GM13976 (cell line): ENCODE measurements at places on chromosomes 16 and 17.
A peak's percentile ranks its signal among the peaks of the same experiment; 100 is the strongest.

DNA sequence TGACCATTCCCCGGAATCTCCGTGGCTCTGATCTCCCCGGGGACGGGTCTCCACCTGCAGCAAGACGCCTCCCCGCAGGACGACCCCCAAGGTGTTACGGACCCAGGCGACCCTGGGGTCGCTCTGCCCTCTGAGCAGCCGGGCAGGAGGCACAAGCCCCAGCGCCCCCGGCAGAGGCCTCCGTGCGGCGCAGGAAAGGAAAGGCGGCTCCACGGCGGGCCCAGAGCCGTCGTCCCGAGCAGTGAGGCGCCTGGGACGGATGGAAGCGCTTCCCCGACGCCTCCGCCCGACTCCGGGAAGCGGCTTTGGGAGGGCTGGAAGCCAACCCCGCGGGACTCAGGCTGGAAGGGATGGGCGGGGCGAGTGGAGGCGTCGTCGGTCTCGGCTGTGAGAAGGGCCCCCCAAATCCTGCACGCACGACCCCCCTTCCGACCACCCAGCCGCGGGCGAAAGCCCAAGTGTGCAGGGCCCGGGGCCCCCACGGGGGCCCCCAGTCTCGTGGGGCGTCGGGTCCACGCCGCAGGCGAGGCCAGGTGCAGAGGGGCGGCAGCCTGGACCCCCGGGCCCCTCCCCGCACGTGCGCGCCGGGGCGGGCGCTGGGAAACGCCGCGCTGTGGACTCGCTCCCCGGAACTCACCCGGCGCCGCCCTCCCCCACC lies 32.7 kb upstream of the RPH3AL start:
- peak; percentile 51 for DNase-seq

- no peak for DNase-seq
These were observed 114.4 kb downstream of the XYLT1 start for GRCh38 chr16:17356243-17356933.

DNA sequence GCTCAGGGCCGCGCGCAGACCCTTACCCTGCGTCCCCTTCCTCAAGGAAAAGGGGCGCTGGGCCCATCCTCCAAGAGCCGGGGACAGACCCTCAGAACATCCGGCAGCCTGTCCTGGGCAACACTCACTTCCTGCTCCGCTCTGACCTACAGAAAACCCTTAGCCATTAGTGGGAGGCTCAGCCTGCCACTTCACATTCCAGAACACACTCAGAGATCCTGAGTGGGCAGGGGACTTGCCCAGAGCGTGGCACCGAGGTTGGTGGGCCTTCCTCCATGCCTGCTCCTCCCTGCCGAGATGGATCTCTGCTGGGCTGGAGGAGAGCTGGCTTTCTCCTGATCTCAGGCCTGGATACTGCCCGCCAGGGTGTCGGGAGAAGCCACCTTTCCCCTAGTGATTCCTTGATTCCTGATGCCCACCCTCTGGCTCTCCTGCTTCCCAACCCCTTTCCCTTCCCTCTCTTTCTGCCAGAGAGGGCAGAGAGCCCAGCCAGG lies 1.5 kb downstream of the SCARF1 start:
- DNase-seq, result peak; percentile 54

GRCh38 chr16:84557504-84557903 lies 53.0 kb upstream of the MEAK7 start:
- no peak for DNase-seq

DNA sequence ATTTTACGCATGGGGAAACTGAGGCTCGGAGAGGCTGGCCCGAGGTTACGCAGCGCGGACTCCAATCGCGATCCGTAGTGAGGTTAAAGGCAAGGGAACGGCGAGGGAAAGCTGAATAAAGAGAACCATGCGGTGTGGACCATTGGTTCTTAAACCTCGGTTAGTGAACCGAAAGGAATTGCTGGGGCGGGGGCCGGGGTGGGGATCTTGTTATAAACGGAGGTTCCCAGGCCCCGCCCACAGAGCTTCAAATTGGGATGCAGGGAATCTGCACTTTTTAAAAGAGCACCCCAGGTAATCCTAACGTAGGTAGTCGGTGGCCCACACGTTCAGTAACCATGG lies 524 bp downstream of the IQCK start:
- DNase-seq, result no peak

- DNase-seq, result no peak
These were observed 332.8 kb downstream of the MAF start for GRCh38 chr16:79267781-79268180.

DNA sequence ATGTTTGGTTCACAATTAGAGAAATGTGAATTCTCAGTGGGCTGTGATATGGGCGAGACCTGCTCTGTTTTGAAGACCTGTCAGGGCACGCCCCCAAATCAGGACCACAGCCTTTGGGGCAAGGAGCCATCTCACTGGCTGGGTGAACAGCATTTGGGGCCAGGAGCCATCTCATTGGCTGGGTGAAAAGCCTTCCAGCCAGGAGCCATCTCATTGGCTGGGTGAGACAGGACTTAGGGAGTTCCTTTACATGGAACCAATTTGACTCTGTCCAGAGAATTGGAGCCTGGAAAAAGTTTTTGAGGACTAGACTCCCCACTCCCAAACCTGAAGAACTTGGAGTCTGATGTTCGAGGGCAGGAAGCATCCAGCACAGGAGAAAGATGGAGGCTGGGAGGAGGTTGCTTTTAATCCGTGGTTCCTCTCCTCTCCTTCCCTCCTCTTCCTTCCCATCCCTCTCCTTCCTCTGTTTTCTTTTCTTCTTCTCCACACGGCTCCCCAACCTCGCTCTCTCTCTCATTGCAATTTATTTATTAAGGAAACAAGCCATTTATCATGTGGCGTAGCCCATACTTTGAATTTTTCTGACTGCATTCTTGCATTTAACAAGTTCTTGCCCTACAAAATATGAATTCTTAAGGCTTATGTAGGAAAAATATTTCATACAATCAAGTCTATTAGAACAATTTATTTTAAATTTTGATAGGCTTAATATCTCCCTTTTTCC lies 19.7 kb downstream of the FOXL1 start:
- no peak for DNase-seq

- DNase-seq, result no peak
These were observed 21.9 kb downstream of the MRM1 start for GRCh38 chr17:36623281-36623680.

- DNase-seq, result no peak
These were observed 1109.2 kb upstream of the CDH8 start for GRCh38 chr16:63145411-63145810.

- no peak for DNase-seq
These were observed 20.7 kb upstream of the FOXJ1 start for GRCh38 chr17:76161619-76162266.

- DNase-seq, result peak; percentile 9
These were observed 3.8 kb upstream of the EXOSC6 start for GRCh38 chr16:70255574-70255973.

DNA sequence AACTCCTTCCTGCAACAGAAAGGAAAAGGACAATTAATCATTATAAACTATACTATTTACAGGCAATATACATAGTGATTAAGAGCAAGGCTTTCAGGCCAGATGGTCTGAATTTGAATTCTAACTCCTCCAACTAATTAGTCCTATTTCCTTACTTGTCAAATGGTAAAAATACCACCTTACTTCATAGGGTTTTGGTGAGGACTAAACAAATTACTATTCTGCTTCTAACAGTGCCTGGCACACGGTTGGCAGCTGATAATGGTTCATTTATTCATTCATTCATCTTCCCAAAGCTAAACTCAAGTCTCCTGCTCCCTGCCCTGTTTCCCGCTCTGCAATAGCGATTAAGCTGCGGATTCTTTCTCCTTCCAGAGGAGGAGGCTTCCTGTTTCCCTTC lies 39.8 kb downstream of the DCUN1D3 start:
- no peak for DNase-seq

- no peak for DNase-seq
These were observed 441 bp downstream of the CMTM4 start for GRCh38 chr16:66695935-66696668.

DNA sequence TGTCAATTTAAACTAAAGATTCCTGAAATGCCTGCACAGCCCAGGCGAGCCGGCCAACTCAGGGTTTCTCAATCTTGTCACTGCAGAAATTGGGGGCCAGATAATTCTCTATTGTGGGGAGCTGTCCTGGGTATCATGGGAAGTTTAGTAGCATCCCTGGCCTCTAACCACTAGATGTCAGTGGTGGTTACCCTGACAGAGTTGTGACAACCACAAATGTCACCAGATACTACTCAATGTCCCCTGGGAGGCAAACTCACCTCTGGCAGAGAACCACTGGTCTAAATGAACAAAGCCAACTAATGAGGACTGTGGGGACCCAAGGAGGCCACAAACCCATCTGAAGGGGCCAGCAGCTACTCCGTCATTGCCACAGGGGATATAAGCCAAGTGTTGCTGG lies 90.9 kb downstream of the MYH11 start:
- peak; percentile 81 for DNase-seq

DNA sequence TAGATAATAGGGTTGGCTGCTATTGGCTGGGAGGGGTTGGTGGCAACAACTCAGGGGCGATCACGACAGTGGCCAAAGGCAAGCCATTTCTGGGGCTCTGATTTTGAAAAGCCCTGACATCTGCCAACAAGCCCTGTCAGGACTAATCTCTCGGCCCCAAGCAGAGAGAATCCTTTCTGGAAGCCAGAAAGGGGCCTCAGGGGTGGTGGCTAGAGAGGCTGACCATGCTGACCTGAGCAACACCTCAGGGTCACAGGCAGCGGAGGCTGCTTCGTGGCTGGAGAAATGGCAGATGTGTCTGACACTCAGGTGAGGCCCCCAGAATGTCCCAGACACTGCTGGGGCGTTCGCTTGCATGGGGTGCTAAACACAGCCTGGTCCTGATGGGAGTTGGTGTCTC lies 35.0 kb upstream of the ZFP90 start:
- DNase-seq, result no peak

- no peak for DNase-seq
These were observed 219.9 kb upstream of the CIBAR2 start for GRCh38 chr16:85332175-85332574.

- DNase-seq, result peak; percentile 45
These were observed 3.0 kb upstream of the QPRT start for GRCh38 chr16:29675811-29676643.

GRCh38 chr17:7290685-7291084 lies 3.8 kb downstream of the YBX2 start:
- peak; percentile 17 for DNase-seq

DNA sequence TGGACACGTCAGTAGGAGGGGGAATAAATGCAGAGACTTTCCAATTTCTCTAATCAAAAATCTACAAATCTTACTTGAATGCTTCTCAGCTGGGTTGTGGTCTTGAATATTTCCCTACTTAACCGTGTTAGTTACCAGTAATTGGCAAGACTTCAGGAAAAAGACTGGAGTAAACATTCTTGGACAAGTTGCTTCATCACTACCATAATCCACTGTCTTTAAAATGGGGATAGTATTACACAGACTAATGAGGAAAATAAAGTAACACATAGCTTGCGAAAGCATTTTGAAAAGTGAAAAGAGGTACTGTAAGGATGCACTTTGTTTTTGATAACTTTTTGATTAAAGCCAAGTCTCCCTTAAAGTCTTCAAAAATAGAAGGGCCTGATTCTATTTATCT lies 18.4 kb downstream of the MYH1 start:
- no peak for DNase-seq

DNA sequence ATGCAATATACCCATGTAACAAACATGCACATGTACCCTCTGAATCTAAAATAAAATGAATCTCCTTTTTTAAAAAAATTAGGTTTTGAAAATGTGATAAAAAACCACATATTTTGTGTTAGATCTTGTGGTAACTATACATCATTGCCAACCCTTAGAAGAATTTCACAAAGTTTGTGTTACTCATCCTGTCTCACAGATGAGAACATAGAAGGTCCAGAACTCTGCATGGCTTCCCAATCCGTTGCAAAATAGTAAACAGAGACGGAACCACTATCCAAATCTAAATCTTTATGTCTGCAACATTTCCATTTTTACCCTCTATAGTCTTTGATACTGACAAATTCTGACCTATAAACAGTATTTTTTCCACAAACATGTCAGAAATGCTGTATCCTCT lies 759.9 kb downstream of the KCNJ2 start:
- DNase-seq, result no peak

DNA sequence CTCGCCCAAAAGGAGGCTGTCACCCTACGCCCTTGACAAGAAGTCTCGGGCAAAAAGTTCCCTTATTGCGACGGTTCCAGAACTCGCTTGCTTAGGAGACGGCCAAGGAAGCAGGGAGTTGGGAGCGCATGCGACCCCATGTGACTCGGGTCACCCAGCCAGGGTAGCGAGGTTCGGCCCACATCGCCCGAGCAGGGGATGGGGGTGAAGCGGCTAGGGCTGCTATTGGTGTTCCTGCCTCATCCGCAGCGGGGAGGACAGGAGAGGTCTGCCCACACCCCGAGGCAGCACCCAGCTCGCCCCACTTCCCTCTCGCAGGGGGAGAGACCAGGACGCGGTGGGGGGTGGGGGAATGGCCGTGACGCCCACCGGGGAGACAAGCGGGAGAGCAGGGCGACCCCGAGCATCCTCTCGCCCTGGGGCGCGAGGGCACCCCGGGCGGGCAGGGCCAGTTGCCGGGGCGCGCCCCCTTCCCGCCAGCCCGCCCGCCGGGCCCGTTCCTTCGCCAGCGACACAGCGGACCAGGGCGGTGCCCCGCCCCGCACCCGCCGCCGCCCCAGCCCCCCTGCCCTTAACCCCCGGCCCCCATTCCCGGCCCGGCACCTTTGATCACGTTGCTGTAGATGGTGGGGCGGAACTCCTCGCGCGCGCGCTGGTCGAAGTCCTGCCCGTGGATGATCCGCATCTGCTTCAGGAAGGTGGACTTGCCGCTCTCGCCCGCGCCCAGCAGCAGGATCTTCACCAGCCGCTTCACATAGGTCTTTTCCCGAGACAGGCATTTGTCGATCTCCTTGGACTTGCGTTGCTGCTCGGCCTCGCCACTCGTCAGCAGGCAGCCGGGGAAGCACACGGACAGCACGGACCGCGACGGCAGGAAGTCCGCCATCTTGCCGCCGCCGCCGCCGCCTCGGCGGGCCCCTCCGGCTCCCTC lies 567 bp downstream of the GNA13 start:
- peak; percentile 53 for DNase-seq

DNA sequence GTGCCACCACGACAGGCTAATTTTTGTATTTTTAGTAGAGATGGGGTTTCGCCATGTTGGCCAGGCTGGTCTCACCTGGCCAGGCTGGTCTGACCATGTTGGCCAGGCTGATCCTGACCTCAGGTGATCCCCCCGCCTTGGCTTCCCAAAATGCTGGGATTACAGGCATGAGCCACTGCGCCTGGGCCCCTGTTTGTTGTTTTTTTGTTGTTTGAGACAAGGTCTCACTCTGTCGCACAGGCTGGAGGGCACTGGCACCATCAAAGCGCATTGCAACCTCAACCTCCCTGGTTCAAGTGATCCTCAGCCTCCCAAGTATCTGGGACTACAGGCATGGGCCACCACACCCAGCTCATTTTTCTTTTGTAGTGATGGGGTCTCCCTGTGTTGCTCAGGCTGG lies 43.7 kb upstream of the TAOK1 start:
- no peak for DNase-seq

GRCh38 chr17:81402530-81402941 lies 7.3 kb downstream of the BAHCC1 start:
- no peak for DNase-seq
